Naive thymus-derived CD8-positive, alpha-beta T cell (primary cell): ENCODE measurements at places on chromosomes 16 and 17. TPM values are rescaled to one million over a fixed set of nuclear protein-coding genes. Genes with fewer than 3 reads are reported as not detected.

DNA sequence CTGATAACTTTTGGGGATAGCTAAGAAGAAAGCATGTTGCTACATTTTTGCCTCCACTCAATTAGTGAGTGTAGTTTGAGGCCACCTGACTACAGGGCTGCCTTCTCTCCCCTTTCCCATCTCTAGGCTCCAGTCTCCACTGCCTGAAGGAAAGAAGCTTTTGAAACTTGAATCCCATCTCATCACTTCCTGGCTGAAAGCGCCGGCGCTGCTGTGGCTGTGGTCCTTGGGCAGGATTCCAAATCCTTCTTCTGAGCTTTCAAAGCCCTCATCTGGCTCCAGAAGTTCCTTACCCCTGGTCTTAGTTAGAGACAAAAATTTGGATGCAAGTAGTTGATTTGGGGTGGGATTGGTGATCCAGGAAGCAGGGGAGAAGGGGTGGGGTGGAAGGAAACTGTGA lies 119.4 kb downstream of the FOXL1 start:
- peaks cover 17% of the 10 kb centered on the region for H3K27me3 ChIP-seq
- no peak overlapping the region for H3K4me3 ChIP-seq
- no peak overlapping the region for H3K27ac ChIP-seq
- no peaks in the 10 kb centered on the region for H3K4me1 ChIP-seq

The GDPD1 gene
- 8.0 TPM for total RNA-seq

DNA sequence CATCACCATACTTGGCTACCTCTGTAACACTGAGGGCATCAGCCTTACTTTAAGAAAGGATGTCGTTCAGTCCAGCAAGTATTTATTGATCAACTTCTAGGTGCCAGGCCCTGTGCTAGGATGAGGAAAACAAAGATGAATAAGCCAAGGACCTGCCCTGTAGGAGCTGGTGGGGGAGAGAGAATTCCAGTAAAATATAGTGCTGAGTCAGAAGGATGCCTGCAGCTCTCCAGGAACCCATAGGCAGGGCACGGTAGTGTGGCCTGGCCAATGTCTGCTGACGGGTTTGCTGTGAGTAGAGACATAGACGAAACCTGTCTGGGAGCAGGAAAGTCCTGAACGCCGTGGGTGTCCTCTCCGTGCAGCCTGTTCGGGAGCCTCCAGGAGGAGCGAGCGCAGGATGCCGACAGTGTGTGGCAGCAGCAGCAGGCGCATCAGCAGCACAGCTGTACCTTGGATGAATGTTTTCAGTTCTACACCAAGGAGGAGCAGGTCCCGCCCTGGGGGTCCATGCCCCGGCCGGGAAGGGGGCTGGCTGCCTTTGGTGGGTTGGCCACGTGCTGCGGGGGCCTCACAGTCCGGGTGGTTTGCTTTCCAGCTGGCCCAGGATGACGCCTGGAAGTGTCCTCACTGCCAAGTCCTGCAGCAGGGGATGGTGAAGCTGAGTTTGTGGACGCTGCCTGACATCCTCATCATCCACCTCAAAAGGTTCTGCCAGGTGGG lies 55.6 kb downstream of the USP43 start:
- no peaks in the 10 kb centered on the region for H3K4me1 ChIP-seq
- no peak overlapping the region for H3K27ac ChIP-seq
- DNase-seq, result no peak
- no peaks in the 10 kb centered on the region for H3K27me3 ChIP-seq

DNA sequence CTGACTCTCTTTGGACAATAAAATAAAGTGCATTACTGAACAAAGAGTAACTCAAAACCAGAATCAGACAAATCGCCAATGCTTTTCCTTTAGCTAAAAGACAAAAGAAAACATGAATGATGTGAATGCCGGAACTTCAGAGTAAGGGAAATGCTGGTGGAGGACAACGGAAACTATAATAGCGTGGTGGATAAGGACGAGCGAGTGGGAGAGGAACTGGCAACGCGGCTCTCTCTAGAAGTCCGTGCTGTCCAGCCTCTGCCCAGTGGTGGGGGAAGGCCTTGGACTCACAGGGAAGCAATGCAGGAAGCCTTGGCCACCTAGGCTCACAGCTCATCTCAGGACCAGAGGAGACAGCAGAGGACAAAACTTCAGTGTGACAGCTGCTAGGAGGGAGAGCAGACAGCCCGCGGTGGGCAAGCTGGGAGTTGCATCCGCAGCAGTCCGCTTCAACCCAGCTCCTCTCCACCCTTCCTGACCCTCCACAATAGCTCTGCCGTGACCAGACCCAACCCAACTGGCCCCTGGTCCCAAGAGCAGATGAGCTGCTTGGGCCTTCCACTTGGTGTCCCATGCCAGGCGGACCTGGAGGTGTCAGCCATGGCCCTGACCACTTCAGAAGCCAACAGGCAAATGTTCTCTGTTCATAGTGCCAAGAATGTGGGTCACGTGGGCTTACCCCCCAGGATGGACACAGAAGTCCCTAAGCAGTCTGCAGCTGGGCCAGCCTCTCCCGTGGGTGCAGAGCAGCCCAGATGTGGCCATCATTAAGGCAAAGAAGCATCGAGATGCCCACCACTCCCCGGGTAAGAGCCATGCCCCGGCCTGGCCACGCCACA lies 5.3 kb upstream of the FAAP100 start:
- peaks cover 18% of the 10 kb centered on the region for H3K4me1 ChIP-seq
- H3K4me3 ChIP-seq, result no peak overlapping the region
- H3K27me3 ChIP-seq, result no peaks in the 10 kb centered on the region
- peaks cover 30% of the 10 kb centered on the region for H3K36me3 ChIP-seq

DNA sequence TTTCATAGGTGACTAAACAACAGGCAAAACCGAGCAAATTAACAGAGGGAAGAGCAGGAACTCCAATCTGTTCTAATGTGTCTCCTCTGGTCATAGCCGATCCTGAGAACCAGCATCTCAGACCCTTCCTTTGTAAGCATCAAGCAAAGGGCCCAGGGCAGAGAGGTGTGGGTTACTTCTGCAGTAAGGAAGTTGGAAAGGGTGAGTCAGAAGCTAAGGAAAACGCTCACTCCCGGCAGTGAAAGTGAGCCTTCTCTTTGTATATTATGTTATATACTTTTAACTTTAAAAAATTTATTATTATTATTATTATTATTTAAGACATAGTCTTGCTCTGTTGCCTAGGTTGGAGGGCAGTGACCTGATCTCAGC lies 77.7 kb downstream of the MRM3 start:
- H3K27me3 ChIP-seq, result peaks cover 13% of the 10 kb centered on the region
- no peak overlapping the region for H3K27ac ChIP-seq
- no peak for DNase-seq

The TP53TG3F gene
- not detected for total RNA-seq

GRCh38 chr17:43543300-43543699 lies 2.8 kb downstream of the ETV4 start:
- no peak for DNase-seq
- peaks cover 32% of the 10 kb centered on the region for H3K27me3 ChIP-seq
- H3K4me1 ChIP-seq, result peaks cover 21% of the 10 kb centered on the region

GRCh38 chr16:57639172-57639887 lies 10.9 kb downstream of the ADGRG1 start:
- no peak overlapping the region for H3K27ac ChIP-seq
- H3K27me3 ChIP-seq, result peaks cover 10% of the 10 kb centered on the region
- no peak overlapping the region for H3K4me3 ChIP-seq
- H3K36me3 ChIP-seq, result no peaks in the 10 kb centered on the region
- peaks cover 8% of the 10 kb centered on the region for H3K4me1 ChIP-seq

The CHST5 gene
- not detected for total RNA-seq

- H3K27ac ChIP-seq, result no peak overlapping the region
- no peak for DNase-seq
- H3K4me3 ChIP-seq, result no peak overlapping the region
- H3K27me3 ChIP-seq, result no peaks in the 10 kb centered on the region
- H3K36me3 ChIP-seq, result peaks cover 8% of the 10 kb centered on the region
These were observed 1156.7 kb upstream of the CDH8 start for GRCh38 chr16:63192980-63193379.
